Stimulated activated CD8-positive, alpha-beta memory T cell treated with anti-CD3 and anti-CD28 coated beads, Interleukin-4, amount 100 ng/mL, for 48 hours (primary cell): ENCODE measurements at places on chromosomes 2 and 18.

GRCh38 chr2:70767079-70767698 lies 811 bp downstream of the ADD2 start:
- DNase-seq: peak; percentile 33

DNA sequence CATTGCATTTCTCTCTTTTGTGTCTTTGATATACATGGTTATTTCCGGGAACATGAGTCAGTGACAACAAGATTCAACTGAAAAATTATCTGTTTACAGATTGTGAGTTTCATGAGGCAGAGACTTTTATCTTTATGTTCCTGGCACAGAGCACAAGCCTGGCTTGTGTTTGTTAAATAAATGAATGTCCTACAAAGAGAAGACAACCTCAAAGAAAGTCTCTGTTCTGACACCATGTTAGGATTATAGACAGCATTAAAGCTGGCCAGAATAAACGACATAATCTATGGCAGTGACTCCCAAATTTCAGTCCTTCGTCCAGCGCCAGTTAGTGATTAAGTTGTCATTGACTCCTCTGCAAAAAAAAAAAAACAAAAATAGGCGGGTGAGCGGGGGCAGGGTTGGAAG lies 97.4 kb upstream of the DNAJC10 start:
- DNase-seq: no peak

DNA sequence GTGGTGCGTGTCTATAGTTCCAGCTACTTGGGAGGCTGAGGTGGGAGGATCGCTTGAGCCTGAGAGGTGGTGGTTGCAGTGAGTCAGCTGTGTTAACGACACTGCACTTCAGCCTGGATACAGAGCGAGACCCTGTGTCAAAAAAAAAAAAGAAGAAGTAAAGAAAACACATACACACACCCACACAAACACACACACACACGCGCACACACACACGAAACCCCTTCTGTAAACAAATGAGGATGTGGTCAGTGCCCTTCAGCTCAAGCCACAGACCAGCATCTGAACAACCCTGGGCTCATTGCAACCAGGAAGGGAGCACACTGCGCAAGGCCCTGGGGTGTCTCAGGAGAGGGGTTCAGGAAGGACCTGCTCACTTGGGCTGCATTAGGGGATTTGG lies 47.9 kb upstream of the KCNF1 start:
- DNase-seq: no peak

GRCh38 chr2:58047373-58047935 lies 848 bp downstream of the VRK2 start:
- no peak for DNase-seq

DNA sequence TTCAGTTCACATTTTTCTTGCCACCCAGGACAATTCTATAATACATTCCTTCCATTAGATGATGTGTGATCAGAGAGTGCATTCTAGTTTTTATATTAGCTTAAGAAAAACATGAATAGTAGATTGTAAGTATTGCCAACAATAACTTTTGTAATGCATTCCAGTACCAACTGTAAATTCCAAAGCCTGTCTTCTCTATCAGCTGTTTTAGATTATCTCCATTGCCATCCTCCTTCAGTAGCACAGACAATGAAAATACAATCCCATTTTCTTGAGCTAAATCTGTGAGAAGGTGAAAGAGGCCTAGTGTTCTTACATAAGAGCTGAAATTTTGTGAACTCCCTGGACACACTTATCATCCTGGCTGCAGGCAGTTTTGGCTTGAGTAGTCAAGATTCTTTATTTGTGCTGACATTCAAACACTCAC lies 103.9 kb downstream of the CCBE1 start:
- DNase-seq: no peak

GRCh38 chr2:102662833-102663232 lies 43.5 kb downstream of the SLC9A2 start:
- DNase-seq: no peak

DNA sequence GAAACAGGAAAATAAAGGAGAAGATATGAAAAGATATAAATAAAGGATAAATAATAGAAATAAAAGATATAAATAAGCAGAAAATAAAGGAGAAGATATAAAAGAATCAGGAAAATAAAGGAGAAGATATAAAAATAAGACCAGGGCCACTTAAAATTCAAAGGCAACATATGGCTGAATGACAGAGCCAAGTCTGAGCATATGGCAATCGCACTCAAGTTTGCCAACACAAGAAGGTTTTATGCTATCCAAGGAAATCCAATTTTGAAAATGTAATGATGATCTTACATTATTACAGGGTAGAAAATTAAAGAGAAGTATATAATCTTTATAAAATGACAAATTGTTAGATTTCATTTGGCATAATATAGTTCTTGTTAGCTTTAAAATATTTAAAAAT lies 33.6 kb downstream of the USP40 start:
- DNase-seq: no peak

- no peak for DNase-seq
Observed at GRCh38 chr18:24060644-24061043, 46.1 kb downstream of the TTC39C start.

GRCh38 chr2:152198499-152198898 lies 22.9 kb upstream of the STAM2 start:
- no peak for DNase-seq

GRCh38 chr2:146305164-146305563 lies 1539.7 kb upstream of the ACVR2A start:
- DNase-seq: no peak

DNA sequence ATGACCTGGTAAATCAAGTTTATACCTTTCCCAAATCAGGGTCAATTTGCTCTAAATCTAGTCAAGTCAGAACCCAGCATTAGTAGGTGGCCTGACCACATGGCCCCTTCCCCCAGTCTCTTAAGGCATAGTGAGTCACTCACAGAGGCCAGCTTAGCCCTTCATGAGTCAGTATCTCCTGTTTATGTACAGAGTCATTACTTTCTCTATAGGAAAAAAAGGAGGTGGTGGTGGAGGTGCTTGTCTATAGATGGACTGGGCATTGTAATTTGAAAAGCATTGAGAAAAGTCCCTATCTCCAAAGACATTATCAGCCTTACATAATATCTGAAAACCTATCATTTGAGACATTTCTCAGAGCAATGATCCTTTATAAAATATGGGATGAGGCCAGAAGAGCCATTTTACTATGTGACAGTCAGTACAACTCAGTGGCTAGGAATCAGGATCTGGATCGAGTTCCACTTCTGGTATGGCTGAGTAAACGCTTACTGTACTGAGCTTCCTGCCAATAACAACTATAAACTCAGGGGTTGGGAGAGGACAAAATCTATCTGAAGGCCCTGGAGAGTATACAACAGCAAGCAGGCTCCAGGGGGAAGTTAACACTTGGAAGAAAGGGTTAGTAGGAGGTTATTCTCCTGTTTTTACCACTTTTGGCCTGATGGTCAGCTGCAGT lies 22.5 kb upstream of the SIGLEC15 start:
- peak; percentile 31 for DNase-seq

- no peak for DNase-seq
Observed at GRCh38 chr2:234625626-234626250, 128.9 kb upstream of the ARL4C start.

DNA sequence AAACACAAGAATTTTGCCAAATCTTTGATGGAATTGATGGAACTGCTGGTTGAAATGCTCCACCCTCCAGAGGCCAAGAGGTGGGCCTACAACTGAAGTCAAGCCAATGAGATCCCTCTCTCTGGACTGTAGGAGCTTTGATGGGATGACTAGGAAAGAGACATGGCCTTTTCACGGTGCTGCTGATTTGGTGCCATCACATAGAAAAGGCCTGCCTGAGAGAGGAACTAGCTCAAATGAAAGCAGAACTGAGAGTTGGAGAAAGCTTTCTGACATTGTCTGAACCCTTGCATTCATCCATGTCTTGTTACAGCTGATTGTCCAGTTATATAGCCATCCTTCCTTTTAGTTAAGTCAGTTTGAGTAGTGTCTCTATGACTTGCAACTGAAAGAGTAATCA lies 283.8 kb upstream of the LYPD1 start:
- DNase-seq: no peak

- DNase-seq: peak; percentile 62
Observed at GRCh38 chr2:68745006-68745405, 10.4 kb downstream of the ARHGAP25 start.

DNA sequence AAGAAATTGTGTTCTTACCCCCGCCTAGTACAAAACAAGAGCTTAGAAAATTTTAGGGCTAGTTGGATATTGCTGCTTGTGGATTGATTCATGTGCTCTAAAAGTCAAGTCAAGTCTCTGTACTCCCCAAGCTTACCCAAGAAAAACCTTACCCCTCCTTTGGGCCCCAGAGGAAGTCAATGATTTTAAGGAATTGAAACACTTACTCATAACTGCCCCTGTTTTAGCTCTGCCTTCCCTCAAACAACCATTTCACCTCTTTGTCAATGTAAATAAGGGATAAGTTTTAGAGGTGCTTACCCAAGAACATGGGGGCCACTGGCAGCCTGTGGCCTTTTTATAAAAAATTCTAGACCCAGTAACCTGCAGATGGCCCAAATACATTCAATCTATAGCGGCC lies 136.6 kb upstream of the RMP24 start:
- DNase-seq: no peak

- no peak for DNase-seq
Observed at GRCh38 chr2:193695367-193695766, 1500.6 kb upstream of the TMEFF2 start.

DNA sequence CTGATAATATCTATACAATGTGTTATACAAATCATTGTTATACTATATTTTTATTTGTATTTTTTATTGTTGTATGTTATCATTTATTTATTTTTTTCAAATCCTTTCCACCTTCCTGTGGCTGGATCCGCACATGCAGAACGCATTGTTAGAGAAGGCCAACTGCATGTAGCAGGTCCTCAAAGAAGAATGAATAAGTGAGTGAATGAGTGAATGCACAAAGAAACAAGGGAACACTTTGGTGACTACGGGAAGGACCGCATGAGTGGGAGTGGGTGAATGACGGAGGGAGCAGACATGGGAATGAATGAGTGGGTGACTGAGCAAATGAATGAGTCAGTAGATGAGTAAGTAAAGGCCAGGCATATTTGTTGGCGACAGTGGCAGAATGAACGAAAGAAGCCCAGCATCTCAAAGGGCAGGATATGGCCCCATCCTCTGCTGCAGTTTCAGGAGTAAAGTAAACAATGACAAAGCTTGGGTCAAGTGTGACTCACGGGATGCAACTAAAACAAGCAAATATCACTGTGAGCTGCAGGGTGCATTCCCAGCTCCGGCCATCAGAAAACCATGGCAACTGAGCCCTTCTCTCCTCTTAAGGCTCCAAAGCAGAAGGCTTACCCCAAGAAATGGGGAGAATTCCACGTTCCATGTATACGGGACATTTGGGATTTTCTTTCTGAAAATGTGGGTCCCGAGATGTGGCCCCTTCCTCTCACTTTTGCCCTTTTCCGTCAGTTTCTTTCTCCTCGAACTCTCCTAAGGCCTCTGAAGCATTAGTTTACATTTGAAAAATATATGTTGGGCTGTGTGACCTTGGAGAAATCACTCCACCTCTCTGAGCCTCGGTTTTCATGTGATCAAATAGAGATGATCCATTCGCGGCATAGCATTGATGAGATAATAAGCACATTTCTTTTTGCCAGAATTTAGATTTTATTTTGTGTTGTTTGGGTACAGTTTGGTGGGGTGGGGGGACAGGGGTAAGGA lies 24.5 kb downstream of the KCNF1 start:
- DNase-seq: no peak

DNA sequence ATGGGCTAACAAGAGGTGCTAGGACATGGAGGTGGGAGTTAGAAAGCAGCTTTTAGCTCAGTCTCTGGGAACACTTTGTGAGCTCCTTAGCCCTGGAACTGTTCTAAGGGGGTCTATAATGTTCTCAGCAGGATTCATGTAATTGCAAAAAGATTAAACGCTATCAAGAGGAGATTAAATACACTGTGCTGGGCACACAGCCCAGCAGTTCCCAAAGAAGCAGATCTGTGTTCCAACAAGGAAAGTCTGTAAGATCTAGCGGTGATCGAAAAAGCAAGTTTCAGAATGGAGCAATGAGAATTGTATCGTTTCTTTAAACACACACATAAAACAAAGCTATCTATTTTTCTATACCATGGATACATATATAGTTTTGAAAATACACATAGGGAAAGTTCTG lies 2.4 kb upstream of the ARID5A start:
- DNase-seq: no peak

DNA sequence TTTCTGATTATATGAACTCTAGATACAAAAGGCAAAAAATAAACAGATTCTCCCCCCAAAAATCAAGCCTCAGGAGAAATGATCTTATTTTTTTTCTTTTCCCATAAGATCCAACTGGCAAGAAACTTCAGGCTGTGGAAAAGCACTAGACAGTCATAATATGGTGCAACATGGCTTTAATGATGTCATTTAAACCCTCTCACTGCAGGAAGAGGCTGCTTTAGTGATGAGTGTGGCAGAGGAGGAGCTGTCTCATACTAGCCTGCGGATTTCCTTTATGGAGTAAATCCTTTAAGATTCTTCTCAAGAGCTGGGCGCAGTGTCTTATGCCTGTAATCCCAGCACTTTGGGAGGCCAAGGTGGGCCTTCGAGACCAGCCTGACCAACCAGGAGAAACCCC lies 83.3 kb upstream of the CD28 start:
- DNase-seq: no peak

GRCh38 chr2:207330912-207331311 lies 165.2 kb upstream of the KLF7 start:
- DNase-seq: peak; percentile 77

DNA sequence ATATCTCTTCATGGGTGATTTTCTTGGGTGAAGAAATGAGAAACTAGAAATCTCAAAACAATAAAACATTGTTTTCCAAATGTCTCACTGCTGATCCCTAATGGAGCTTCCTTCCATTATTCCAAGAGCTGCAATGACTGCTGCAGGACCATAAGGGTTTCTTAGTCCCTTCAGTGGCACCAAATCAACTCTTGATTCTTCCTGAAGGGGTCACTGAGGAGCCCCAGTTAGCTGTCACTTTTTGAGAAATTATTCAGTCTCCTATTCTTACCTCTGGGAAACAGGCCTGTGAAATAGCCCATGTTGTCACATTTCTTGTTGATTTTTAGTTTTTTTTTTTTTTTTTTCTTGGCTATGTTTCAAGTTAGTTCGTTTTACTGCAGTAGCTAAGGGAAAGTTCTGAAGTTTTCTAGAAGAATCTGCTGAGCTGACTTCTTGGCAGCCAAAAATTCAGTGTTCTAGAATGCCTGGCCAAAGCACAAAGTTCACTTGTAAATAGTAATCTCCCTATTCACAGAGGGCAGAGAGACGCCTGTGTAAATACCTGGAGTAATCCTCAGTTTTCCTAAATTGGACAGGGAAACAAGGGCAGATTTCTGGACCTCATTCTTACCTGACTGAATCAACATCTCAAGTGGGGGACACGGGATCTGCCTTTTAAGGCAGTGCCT lies 480.0 kb downstream of the RIT2 start:
- no peak for DNase-seq

GRCh38 chr2:139237023-139237422 lies 456.8 kb upstream of the NXPH2 start:
- DNase-seq: no peak

- no peak for DNase-seq
Observed at GRCh38 chr2:4427083-4427482, 723.7 kb downstream of the DCDC2C start.

DNA sequence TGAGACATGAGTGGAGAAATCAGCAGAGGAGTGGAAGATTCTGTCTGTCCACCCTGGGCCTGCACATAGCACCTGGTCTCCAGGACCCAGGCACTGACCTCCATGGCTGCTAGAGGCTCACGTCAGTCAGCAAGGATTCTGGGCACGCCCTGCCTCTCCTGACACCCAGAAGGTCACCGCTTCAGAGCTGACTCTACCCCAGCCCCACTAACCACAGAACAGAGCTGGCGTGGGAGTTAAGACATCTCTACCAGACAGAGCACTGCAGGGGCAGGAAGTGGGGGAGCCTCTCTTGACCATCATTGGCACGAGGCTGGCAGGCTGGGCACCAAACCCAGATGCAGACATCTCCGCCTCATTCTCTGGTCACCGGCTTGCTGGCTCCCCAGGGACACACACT lies 3.0 kb downstream of the ADCY3 start:
- DNase-seq: peak; percentile 76
